Eye (tissue), 1 donor: ENCODE measurements at places on chromosomes 16 and 17.
A peak's percentile ranks its signal among the peaks of the same experiment; 100 is the strongest.

DNA sequence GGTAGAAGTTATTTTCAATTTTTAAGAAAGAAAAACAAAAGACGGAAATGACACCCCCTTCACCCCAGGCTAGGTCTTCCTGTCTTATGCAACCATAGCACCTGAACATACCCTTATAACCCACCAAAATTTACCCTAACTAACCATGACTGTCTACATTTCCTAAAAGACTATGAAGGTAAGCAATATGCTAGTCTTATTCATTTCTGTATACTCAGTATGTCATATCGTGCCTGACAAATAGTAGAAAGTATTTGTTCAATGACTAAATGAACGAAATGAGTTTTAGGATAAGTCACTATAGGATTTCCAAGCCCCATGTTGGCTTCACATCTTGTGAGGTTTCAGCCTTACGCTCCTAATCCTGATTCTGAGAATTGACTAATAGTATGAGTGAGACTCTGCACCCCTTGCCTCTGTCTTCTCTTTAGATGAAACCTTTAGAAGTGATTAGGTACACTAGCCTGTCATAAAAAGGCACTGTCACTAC, 6.5 kb downstream of the ADAT1 start:
- no peak for DNase-seq

- DNase-seq, result no peak
These were observed 21.1 kb downstream of the CES1 start for GRCh38 chr16:55811811-55812210.

GRCh38 chr16:85245307-85246172, 133.3 kb upstream of the CIBAR2 start:
- DNase-seq, result peak; percentile 94

DNA sequence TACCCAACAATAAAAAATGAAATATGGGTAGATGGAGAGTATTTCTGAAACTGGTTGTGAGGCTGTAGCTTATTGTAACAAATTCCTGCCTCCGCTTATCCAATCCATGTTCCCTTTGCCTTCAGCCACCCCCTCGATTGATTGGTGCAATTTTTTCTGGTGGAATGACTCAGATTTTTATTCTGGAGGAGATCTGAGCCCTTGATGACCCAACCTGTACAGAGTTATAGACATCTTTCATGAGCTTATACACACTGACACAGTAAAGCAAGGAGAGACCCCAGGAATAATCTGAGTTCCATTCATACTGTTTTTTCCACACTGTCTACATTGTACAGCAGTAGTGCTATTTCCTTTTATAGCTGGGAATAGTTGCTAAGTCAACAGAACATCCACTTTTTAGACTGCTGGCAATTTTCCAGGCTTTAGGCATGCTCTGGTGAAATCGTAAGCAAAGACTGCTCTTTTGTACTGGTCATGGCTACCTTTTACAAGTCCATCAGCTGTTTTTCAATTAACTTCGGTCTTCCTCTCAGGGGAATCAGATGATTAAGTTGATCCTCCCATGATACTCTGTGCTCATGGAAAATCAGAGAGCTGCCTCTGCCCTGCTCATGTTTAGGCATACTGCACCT, 30.1 kb downstream of the CCL4 start:
- peak; percentile 42 for DNase-seq

DNA sequence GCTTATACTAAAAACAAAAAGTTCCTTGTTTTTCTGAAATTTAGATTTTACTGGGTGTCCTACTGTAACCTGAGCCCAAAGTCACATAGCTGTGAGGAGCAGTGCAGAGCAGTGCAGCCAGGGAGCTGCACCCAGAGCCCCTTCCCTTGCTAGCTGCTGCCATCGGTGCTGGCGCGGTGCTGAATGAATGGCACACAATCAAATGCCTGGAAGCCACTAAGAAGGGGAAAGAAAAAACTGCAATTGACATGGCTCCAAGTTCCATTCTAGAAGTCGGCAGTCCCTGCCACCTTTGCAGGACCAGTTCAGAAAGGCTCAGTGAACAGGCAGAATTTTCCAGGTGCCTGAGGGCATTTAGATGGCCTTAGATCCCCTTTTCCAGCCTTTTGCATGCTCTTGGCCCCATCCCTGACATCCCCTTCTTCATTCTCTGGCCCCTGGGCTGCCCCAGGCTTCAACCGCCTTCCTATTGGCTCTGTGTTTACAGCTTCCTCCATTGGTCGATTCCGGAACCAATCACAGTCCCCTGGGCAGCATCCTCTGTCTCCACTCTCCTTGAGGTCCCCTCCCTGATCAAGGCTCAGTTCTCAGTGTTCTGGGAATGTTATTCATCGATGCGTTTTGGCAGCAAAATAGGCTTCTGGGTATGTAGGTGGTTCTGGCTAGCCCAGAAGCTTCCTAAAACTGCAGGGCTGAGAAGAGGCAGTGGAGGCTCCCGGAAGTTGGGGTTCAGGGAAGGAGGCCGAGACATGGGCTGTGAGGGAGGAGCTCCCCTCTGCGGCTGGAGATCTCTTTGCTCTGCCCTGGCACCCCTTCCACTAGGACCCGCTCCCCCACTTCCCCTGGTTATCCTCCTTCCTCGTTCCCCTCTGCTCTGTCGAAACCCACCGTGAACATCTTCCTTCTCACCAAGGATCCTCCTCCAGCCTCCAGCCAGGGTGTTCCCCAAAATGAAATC, 37.9 kb downstream of the ATP2C2 start:
- no peak for DNase-seq

- peak; percentile 91 for DNase-seq
These were observed 32.8 kb downstream of the CACNA1G start for GRCh38 chr17:50593321-50593720.

GRCh38 chr16:77610496-77610895, 111.8 kb upstream of the NUDT7 start:
- no peak for DNase-seq

GRCh38 chr16:66205287-66206231, 160.9 kb upstream of the CDH5 start:
- no peak for DNase-seq

DNA sequence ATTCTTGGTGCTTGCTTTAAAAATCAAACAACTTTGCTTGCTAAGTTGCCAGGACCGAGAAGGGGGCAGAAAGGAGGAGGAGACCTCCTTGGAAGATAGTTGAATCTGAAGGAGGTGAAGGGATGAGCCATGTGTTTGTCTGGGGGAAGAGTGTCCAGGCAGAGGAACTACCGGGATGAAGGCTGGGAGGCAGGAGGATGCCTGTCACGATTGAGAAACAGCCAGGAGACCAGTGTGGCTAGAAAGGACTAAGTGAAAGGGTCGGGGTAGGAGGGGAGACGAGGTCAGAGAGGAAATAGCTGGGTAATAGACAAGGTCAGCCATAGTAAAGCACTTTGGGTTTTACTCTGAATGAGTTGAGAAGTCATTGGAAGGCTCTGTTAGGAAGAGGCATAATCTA, 38.9 kb upstream of the CSNK2A2 start:
- DNase-seq, result no peak

- no peak for DNase-seq
These were observed 1.2 kb upstream of the NCBP3 start for GRCh38 chr17:3847165-3847670.

DNA sequence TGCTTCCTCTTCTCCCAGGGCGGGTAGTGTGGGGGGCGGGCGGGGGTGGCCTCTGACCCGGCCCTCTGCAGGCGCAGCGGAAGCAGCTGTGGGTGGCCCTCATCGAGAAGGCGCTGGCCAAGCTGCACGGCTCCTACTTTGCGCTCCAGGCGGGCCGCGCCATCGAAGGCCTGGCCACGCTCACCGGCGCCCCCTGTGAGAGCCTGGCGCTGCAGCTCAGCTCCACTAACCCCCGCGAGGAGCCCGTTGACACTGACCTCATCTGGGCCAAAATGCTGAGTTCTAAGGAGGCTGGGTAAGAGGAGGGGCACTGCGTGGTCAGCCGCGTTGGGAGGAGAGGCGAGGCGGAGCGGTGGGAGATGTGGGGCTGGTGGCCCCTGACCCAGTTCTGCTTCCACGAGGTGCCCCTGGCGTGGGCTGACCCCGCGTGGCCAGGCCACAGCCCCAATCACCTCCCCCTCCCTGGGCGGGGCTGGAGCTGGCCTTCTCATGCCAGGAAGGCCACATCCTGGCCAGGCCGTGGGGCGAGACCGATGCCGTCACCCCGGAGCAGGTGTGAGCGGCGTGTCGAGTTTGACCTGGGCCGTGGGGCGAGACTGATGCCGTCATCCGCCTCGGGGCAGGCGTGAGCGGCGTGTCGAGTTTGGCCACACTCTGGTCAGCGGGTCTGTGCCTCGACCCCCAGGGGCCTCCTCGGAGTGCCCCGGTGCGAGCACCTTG, 10.5 kb upstream of the PRR35 start:
- DNase-seq, result no peak

GRCh38 chr17:75260641-75261335, 618 bp downstream of the GGA3 start:
- DNase-seq, result no peak

- DNase-seq, result no peak
These were observed 83.5 kb downstream of the FTO start for GRCh38 chr16:53787423-53787822.
